ENCODE measurements at places on chromosomes 13 and 19.

DNA sequence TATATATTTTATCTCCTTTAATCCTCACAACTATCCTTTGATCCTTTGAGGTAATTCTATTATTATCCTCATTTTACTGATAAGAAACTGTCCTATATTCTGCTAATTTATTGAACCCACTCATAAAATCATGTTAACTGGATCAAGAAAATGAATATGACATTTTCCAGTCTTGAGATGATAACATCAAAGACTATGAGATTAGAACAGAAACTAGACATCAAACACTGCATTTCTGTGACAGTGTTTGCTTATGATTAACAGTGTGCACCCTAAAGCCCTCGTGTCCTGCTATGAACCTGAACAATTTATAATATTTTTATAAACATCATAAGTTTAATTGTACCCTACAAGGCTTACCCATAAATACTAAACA, 96.3 kb downstream of the TBC1D4 start:
- no peak for DNase-seq

- DNase-seq: peak; percentile 54
Observed at GRCh38 chr13:51643882-51644281, 59.6 kb downstream of the WDFY2 start.

DNA sequence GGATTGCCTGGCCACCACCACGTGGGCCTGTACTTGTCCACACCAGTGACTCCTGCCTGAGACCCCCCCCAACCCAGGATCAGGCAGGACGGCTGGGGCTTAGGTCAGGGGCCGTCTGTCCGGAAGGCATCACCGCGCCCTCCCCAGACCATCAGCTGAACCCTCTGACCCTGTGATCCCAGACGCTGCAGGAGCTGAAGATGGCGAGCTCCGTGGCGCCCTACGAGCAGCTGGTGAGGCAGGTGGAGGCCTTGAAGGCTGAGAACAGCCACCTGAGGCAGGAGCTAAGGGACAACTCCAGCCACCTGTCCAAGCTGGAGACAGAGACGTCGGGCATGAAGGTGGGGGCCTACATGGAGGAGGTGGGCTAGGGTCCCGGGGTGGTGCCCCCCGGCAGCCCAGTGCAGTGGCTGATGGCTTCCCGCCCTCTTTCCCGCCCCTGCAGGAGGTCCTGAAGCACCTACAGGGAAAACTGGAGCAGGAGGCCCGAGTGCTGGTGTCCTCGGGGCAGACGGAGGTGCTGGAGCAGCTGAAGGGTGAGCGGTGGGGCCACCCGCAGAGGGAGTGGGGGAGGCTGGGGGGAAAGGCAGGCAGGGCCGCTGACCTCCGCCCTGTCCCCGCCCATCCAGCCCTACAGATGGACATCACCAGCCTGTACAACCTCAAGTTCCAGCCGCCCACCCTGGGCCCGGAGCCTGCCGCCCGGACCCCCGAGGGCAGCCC, 3.0 kb downstream of the APC2 start:
- no peak for DNase-seq

DNA sequence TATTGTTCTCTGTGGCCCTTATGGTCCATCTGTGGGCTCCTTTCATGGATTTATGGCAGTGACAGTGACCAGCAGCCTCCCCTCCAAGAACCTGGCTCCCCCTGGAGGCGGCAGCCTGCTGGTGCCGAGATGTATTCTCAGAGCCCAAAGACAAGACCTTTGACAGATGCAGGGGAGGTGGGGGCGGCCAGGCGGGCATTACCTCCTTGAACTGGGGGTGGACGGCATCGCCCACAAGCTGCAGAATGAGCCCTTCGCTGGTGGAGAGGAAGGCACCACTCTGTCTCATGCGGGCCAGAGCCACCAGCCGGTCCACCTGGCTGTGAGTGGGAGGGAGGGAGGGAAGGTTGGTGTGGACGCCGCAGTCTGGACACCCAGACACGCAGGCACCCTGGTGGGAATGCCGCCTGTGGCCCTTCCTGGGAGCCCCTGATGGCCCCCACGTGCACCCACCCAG, 6.6 kb downstream of the ISOC2 start:
- no peak for DNase-seq

- no peak for DNase-seq
Observed at GRCh38 chr13:54078271-54078870, 1049.8 kb downstream of the OLFM4 start.

DNA sequence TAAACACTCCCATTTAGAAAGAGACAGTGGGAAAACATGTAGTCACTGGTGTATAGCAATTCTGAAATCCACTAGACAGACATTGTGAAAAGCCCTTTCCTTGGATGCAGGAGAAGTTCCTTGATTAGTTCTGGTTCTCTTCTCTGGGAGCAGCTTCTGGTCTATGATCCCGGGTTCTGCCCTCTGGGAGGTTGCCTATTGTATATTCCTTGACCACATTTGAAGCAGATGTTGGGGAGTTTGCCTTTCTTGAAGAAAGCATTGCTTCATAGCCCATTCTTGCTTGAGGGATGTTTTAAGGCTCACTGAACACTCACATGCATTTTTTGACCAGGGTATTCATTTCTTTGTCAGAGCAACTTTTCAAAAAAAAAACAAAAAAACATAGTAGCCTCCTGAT, 211.9 kb downstream of the NDFIP2 start:
- no peak for DNase-seq

DNA sequence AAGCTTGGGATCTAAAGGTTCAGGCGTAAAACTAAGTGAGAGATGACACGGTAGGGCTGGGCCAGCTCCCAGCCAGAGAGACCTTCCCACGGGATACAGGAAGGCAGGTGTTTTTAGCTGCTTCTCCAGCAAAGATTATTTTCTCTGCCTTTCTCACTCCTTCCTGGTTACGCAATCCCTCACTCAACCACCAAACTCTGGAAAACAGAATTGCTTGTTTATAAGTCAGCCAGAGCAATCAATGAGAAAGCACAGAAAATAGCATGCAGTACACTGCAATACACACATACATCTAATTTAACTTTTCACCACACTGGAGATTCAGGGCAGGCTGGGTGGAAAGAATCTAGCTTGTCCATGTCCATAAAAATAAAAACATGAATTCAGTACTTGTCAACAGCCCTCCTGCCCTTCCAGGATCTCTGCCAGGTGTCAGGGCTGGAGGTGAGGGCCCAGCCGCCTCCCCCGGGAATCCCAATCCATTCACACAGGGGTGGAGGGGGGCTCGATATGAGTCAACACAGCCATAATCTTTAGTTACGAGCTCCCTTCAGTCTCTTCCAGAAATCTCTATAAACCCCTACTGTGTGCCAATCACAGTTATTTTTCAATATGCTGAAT, 12.2 kb downstream of the RHPN2 start:
- DNase-seq: no peak

- DNase-seq: peak; percentile 96
Observed at GRCh38 chr13:110023729-110024644, 237.6 kb upstream of the IRS2 start.

- peak; percentile 7 for DNase-seq
Observed at GRCh38 chr19:426725-427445, 17.9 kb upstream of the C2CD4C start.

DNA sequence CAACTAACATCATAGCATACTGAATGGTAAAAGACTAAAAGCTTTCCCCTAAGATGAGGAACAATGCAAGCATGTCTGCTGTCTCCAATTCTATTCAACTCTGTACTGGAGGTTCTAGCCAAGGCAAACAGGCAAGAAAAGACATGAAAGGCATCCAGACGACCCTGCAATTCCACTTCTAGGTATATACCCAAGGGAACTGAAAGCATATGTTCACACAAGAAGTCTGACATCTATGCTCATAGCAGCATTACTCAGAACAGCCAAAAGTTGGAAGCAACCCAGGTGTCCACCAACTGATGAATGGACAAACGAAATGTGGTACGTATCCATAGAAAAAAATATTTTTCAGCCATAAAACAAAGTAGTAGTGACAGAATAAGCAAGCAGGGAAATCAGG, 39.1 kb downstream of the PEPD start:
- DNase-seq: no peak

GRCh38 chr19:39362682-39363657, 20.7 kb downstream of the SAMD4B start:
- no peak for DNase-seq

DNA sequence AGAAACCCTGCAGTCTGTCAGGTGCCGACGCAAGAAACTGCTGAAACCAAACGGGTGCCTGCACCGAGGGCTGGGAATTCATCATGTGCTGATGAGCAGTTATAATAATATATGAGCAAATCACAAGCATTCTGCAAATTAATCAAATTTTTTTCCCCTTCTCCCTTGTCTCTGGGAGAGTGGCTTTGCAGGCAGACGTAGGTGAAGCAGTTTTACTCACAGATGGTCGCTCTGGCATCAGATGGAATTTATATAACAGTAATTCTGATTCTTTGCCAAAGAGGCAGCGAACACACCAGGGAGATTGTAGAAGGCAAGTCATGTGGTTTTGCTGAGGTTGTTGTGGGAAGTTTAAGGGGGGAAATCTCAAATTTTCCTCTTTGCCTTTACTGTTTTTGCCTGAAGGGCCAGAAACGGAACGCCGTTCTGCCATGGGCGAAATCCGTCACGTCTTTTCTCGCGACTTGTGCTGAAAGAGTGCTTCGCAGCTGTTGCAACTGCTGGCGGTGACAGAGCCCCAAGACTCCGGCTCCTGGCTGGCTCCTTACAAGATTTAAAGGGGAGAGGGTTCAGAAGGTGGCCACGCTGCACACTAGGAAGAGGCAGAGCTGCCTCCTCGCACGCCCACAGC, 320.1 kb downstream of the ZNF536 start:
- no peak for DNase-seq

DNA sequence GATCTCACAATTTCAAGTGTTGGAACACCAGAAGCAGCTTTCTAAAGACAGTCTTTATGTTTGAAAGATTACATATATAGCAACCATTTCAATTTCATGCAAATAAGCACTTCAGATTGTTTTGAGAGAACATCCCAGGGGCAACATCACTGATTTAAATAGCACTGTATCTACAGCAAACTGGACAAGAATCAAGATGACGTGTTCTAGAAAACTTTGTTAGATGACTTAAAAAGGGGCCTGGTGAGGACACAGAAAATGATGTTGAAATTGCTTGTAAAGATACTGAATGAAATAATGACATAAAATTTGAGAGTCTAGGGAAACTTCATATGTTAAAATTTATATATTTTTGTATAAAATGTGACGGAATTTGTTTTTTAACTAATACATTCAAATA, 277.1 kb downstream of the KLF12 start:
- DNase-seq: no peak

DNA sequence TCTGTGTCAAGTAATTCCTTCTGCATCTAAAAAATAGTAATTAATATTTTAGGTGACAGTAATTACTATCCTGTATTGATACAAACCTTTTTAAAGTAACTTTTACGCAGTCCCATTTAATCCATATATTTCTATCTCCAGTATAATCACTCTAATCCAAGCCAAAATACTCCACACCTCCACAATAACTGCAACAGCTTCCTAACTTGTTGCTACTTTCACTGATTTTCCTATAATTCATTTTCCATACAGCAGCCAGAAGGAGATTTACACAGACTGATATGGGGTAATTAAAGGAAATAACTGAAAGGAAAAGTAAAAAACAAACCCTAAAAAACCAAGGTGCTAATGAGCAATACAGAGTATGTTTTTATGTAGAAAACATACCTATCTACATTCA, 64.9 kb downstream of the RBM26 start:
- no peak for DNase-seq

GRCh38 chr19:51750400-51751094, 1.1 kb downstream of the FPR1 start:
- no peak for DNase-seq

- no peak for DNase-seq
Observed at GRCh38 chr19:31023038-31023437, 326.2 kb downstream of the TSHZ3 start.

- DNase-seq: no peak
Observed at GRCh38 chr19:11338569-11339253, 746 bp downstream of the RAB3D start.

DNA sequence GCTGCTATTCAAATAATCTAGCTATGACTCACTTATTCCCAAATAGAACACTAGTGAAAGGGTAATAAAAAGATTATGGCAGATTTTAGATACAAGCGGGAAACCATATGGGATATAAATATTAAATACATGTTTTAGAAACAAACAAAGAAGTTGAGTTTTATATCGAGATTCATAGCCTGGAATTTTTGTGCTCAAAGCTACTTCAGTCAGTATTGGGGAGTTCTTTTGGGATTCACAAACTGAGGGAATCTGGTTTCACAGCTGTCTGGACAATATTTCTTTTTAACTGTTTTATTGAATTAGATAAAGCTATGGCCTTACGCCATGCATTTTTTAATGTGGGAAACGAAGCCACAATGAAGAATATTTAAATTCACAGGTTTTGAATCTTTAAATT, 257.1 kb upstream of the PCDH20 start:
- DNase-seq: no peak

GRCh38 chr13:113138792-113139551, 16.4 kb downstream of the F10 start:
- DNase-seq: no peak

DNA sequence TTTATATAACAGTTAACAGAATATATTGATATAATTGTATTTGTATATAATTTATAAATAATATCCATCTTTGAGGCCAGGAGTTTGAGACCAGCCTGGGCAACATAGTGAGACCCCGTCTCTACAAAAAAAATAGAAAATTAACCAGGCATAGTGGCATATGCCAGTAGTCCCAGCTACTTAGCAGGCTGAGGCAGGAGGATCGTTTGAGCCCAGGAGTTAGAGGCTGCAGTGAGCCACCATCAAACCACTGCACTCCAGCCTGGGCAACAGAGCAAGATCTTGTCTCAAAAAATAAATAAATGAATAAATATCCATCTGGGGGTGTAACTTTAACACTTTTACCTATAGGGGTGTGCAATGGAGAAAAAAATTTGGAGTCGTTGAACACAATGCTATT, 1.3 kb upstream of the SHFL start:
- DNase-seq: no peak

DNA sequence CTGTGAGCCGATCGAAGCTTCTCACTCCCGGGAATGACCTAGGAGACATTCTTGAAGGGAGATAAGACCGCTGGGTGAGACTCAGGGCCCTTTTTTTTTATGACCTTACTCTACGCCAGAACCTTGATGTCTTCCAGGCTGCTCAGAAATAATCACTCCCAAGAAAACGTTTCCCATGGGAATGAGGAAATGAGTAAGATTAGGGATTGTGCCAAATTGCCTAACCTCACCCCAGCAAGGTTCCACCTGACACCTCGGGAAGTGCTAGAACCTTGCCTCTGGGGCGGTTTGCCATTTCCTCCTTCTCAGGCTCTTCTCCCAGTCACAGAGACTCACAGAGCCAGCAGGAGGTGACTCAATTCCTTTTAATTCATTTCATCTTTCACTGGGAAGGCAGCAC, 2.3 kb downstream of the SLC46A3 start:
- DNase-seq: no peak

GRCh38 chr19:572743-573518, 535 bp downstream of the BSG start:
- DNase-seq: peak; percentile 75

Measured in retinal pigment epithelial cell (primary cell).